ENCODE measurements at places on chromosomes 3 and 15.

DNA sequence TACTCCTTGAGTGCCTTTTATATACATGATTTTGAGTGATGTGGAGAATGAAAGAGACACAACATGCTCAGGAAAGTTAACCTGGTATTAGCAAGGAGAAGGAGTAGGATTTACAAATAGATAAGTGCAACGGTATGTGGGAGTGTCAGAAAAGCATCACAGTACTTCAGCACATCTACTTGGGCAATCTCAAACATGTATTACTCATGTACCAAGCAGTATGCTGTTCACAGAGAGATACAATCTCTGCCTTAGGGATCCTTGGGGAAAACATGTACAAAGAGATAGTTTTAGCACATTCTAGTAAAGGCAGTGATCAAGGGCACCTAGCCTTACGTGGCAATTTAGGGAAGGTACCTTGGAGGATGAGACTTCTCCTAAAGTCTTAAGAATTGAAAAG lies 146.5 kb downstream of the FILIP1L start:
- DNase-seq = no peak

DNA sequence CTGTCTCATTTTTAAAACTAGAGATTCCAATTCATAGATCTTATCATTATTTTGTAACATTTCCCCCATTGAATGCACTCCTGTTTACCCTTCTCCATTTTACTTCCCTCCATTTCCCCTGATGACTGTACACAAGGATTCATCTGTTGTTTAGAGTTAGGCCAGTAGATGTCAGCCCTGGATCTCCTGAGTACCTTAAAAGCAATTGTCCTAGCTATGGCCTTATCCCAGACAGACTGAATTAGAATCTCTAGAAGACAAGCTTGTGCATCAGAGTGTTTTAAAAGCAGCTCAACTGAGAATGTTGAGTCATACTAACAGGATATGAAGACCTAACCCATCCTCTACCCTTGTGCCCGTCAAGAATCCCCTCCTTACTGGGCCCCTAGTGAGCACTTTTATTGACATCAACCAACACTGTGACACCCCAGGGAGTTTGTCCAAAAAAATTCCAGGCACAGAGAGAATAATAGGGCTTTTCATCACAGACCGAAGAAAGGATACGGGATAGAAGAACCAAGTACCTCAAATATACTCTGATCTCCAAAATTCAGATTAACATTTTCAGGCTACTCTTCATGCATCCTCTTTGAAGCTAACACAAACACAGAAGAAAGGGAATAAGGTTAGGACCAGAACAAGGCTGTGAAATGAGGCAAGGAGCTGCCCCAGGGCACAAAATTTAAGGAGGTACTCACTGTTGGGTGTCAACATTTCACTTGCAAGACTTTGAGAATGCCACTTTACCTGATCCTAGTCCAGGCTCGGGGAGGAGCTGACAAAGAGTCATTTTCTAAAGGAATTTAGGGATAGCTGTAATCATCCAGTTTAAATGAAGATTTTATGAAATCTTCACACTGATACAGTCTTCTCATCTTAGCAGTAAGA lies 17.1 kb downstream of the ZBED2 start:
- no peak for DNase-seq

GRCh38 chr15:92184142-92184541 lies 209.5 kb upstream of the ST8SIA2 start:
- no peak for DNase-seq

DNA sequence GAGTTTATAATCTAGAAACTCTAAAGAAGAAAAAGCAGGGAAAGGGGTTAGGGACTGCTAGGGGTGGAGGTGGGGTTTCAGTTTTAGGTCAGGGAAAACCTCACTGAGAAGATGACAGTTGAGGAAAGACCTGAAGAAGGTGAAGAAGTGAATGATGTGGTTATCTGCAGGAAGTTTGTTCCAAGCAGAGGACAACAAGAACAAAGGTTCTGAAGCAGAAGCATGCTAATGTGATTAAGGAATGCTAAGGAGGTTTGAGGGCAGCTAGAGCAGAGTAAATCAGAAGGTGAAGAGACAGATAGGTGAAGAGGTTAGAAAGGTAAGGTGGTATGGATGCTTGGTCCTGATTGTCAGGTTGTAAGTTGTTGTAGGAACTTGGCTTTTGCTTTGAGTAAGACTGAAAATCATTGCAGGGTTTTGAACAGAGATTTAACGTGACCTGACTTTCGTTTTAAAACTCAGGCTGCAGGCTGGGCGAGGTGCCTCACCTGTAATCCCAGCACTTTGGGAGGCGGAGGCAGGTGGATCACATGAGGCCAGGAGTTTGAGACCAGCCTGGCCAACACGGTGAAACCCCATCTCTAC lies 8.6 kb downstream of the OXSR1 start:
- no peak for DNase-seq

DNA sequence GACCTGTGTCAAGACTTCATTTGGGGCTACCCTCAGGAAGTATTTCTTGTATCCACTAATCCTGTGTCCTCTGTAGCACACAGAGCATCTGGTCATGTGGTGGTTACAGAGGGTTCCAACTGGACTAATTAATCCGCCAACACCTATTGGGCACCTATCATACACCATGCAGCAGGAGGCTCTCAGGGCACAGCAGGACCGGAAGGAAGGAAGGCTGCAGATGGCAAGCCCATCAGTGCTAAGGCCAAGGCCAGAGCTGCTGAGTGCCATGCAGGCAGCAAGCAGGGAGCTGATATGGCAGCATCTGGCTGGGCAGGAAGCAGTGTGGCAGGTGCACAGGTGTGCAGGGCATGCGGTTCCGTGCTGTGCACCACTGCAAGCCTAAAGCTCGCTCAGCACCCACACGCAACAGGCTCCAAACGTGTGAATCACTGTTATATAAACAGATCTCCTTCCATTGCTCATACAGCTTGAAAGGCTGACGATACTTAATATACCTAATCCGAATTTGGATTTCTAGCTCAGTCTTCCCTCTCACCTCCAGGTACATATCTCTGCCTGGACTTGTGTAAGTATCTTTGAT lies 64.4 kb upstream of the SNRPA1 start:
- DNase-seq = no peak

- DNase-seq = no peak
Observed at GRCh38 chr3:72510247-72510646, 338.0 kb downstream of the SHQ1 start.

GRCh38 chr3:192445770-192446644 lies 281.3 kb downstream of the FGF12 start:
- DNase-seq = no peak

DNA sequence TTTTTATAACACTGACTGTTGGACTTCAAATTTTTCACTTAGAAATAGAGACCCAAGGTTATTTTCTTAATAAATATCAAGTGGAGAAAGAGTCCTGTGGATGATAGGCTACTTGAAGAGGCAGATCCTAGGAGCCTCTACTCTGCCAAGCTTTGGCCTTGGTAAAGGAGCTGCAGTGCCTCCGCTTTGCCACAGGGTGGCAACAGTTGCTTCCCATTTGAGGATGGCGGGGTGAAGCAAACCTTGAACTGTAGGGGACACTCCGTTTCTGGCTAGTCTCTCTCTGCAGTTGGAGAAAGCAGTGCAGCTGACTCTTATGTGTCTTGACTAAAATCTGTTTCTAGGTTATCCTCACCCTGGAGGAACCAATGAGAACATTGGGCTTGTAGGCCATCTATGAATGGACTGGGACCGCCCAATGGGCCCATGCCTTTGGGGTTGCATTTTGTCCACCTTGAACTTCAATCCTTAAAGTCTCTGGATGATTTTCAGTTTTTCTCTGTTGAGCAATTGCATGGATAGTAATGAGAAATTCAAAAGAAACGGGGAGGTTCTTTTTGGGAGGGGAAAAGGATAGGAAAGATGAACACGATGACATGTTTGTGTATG lies 9.8 kb downstream of the SCG5 start:
- no peak for DNase-seq

- peak; percentile 75 for DNase-seq
Observed at GRCh38 chr15:45635191-45635638, 386 bp downstream of the SQOR start.

DNA sequence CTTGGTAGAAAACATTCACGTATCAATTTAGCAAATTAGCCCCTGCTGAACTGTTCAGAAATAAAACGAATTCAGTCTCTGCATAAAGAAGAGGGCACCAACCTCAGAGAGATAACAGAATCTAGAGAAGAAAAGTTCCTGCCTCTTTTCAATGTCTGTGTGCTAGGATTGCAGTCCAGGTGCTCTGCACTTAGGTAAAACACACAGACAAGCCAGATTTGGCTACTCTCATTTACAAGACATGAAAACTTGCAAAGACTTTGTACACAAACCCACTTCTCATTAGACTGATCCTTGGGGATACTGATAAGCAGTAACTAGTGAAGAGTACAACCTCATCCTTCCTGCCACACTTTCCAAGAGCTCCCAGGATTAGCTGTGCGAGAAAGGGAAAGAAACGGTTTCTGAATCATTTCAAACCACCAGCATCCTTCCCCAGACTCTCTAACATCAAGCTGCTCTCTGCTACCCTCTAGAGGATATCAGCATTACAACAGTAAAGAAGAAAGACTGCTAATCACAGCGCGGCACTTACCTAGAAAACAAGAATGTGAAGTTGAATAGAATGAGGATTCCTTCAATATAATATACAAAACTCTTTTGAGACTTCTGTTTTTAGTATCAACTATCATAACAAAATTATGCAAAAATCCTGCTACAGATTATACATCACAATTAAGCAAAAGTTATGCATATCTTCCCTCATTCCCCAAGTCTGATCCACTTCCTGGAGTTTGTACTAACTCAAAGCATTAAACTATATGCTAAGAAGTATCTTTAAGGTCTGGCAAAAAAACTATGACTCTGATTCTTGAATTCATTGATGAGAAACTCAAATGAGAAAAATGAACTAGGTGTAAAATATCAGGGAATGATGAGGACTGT lies 306.4 kb downstream of the MAGI1 start:
- DNase-seq = no peak

GRCh38 chr3:184741259-184741556 lies 29.3 kb upstream of the MAGEF1 start:
- DNase-seq = peak; percentile 30

Data from sciatic nerve (tissue), 2 donors.